Activated CD4-positive, alpha-beta memory T cell treated with anti-CD3 and anti-CD28 coated beads for 36 hours (primary cell): ENCODE measurements at places on chromosomes 6 and 20.

DNA sequence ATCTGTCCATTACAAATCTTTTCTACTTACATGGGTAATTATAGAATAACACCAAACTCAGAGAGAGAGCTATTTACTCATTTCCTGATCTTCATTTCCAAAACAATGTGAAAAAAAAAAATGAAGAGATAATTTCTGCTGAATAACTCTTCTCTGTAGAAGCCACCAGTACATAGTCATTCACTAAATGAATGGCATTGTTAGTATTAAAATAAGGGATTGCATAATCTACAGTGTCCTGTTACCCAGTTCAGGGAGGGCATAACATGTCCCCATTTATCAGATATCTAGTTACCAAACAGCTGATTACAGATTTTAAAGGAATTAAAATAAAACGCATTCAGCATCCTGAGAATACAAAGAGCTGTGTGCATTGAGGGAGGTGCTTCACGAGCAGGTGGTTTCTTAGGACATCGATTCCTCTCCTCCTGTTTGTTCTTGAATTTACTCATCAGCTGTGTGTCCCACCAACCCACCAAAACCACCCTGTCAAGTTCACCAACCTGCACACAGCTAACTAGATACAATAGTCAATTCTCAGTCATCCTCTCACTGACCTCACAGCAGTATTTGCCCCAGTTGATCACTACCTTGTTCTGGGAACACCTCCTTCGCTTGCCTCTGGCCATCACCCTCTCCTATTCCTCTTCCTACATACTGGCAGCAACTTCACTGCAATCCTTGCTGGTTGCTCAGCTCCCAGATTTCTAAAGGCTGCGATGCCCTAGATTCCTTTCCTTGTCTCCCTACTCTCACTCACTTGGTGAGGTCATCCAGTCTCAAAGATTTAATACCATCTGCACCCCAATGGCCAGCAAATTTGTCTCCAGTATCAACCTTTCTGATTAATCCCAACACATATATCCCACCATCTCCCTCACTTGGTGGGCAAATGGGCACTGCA is 18.7 kb downstream of the CNKSR3 start:
- DNase-seq, result no peak
- peaks cover 6% of the 10 kb centered on the region for H3K27me3 ChIP-seq
- H3K27ac ChIP-seq, result no peak overlapping the region
- H3K4me3 ChIP-seq, result no peak overlapping the region
- H3K4me1 ChIP-seq, result no peaks in the 10 kb centered on the region
- H3K36me3 ChIP-seq, result no peaks in the 10 kb centered on the region

- peaks cover 1% of the 10 kb centered on the region for H3K27me3 ChIP-seq
- no peak overlapping the region for H3K27ac ChIP-seq
- no peaks in the 10 kb centered on the region for H3K36me3 ChIP-seq
- no peak for DNase-seq
- no peak overlapping the region for H3K4me3 ChIP-seq
- no peaks in the 10 kb centered on the region for H3K4me1 ChIP-seq
Observed at GRCh38 chr6:81787313-81788068, 35.0 kb upstream of the TENT5A start.

GRCh38 chr6:140434761-140435160 is 1060.3 kb upstream of the CITED2 start:
- no peak for DNase-seq
- no peaks in the 10 kb centered on the region for H3K4me1 ChIP-seq
- no peak overlapping the region for H3K27ac ChIP-seq
- H3K36me3 ChIP-seq, result no peaks in the 10 kb centered on the region
- peaks cover 4% of the 10 kb centered on the region for H3K27me3 ChIP-seq

DNA sequence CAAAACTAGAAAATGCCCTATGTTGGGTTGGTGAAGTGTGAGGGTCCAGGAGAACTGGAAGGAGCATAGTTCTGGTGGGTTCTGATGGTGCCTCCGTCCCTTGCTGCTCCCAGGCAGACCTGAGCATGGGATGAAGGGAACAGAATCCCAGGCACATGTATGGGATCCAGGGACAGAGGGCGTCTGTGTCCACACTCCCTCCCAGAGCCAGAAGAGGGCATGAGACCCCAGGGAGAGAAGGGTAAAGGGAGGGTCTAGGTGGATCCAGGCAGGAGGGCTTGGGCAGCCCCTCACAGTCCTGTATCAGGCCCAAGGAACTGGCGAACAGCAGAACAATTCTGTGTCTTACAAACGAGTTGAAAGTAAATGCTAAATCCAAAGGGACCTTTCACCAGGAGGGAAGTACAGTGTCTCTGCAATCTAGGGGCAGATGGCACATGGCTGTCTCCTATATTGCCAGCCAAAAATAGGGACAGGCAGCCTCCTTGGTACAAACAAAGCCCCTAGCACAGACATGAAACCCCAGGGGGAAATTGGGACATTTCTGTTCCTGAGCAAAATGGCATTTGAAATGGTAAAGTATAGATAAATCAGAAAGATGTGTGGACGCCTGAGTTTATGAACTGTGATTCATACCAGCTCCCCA is 2.5 kb upstream of the BPIFA1 start:
- H3K36me3 ChIP-seq, result no peaks in the 10 kb centered on the region
- no peak overlapping the region for H3K27ac ChIP-seq
- H3K4me1 ChIP-seq, result peaks cover 4% of the 10 kb centered on the region

DNA sequence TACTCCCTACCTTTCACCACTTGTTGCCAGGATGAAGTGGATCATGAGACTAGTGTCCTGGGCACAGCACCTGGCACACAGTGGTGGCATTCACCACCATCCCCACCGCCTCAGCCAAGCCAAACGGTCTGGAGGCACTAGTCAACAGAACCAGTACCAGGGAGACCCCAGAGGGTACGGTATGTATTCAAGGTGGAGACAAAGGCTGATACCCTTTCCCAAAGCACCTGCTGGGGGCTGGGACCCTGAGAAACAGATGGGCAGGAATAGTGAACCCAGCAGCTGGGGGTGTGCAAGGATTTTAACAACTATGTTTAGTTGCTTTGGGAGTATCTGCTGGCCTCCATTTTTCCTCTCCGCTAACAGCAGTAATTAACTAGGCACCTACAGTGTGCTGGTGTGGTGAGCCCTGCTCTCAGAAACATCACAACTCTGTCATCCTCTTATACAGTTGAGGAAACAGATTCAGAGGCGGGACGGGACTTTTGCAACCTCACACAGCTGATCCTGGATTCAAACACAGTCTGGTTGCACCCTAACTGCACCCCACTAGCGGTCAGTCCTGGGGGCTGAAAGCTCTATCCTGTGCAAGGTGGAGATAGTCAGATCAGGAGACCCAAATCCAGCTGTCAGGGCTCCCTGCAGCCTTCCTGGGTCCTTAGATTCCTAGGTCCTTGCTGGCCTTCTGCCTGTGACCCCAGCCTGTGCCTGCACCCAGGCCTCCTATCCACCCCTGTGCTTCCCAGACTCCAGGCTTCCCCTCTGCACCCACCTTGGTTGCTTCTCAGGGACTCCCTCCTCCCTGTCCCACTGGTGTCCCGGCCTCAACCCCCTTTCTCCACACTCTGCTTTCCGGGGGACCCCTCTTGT is 1.2 kb downstream of the SNTA1 start:
- H3K36me3 ChIP-seq, result no peaks in the 10 kb centered on the region
- DNase-seq, result no peak
- H3K27ac ChIP-seq, result no peak overlapping the region
- peak overlapping the region; percentile 69 for H3K4me3 ChIP-seq
- peaks cover 17% of the 10 kb centered on the region for H3K4me1 ChIP-seq

GRCh38 chr20:47940101-47940813 is 155.0 kb upstream of the SULF2 start:
- H3K4me1 ChIP-seq, result no peaks in the 10 kb centered on the region
- H3K27me3 ChIP-seq, result peaks cover 3% of the 10 kb centered on the region
- H3K4me3 ChIP-seq, result no peak overlapping the region
- no peak overlapping the region for H3K27ac ChIP-seq

GRCh38 chr20:14992961-14993360 is 655.5 kb upstream of the FLRT3 start:
- no peaks in the 10 kb centered on the region for H3K4me1 ChIP-seq
- DNase-seq, result no peak
- no peaks in the 10 kb centered on the region for H3K36me3 ChIP-seq
- H3K27me3 ChIP-seq, result no peaks in the 10 kb centered on the region
- H3K27ac ChIP-seq, result no peak overlapping the region

DNA sequence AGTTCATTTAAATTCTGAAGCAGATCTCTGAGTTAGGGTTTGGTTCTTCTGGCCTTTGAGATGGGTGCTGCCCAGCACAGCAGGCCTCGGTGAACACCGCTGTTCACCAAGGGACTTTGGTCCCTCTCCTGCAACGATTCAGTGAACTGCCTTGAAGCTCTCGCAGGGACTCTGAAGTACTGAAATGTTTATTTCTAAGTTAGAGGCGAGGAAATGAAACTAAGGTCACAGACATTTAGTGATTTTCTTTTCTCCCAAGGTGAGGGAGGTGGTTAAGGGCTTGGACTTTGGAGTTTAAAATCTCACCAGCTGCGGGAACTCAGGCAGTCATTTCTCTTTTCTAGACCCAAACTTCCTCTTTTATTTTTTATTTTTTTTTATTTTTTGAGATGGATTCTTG is 26.2 kb downstream of the E2F3 start:
- peaks cover 15% of the 10 kb centered on the region for H3K36me3 ChIP-seq
- no peak overlapping the region for H3K4me3 ChIP-seq
